ENCODE measurements at places on chromosomes 11 and 22.
A peak's percentile ranks its signal among the peaks of the same experiment; 100 is the strongest.

- peak; percentile 53 for DNase-seq
Observed at GRCh38 chr11:69640995-69641581, at the start of gene CCND1. TSS of gene CCND1 (plus strand) at chr11:69641156. CDS start at chr11:69641314, 158 bp downstream.

DNA sequence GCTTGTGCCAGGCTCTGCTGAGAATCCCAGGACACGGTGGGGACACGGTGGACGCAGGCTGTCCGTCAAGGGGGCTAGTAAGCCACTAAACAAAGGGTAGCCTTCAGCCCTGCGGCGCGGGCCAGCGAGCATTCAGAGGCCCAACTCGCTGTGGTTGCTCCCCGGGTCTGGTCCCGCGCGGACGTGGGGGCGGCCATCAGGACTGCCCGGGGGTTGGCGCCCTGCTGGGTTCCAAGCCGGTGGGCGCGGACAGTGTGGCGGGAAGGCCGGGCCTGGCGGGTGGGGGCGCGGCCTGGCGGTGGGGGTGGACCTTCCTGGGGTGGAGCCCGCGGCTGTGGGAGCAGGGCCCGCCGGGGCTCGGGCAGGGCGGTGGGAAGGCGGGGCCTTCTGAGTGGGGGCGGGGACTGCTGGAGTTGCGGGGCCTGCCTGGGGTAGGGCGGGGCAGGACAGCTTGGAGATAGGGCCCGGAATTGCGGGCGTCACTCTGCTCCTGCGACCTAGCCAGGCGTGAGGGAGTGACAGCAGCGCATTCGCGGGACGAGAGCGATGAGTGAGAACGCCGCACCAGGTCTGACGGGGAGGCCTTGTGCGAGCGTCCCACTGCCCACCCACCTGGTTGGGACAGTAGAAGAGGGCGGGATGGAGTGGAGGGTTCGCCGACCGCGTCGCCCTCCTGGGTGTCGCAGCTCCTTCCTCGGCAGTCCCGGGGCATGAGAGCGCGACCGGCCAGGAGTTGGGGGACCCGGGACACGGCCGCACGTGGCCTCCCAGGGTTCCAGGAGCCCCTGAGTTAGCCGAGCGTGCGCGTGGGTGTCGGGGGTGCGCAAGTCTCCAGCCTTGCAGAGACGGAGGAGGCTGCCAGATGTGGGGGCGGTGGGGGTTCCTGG is at the start of gene SERHL2:
Gene SERHL2, plus strand, starts transcription at position 482 of the 887 bp plus-strand sequence. Its CDS starts 65 bp downstream, at position 547.
- peak; percentile 96 for DNase-seq

GRCh38 chr11:78299000-78299710 is 110.4 kb downstream of the USP35 start:
- no peak for DNase-seq

- DNase-seq, result no peak
Observed at GRCh38 chr11:12154871-12155668, 44.7 kb downstream of the MICAL2 start.

GRCh38 chr11:70470127-70470526 is 71.8 kb downstream of the CTTN start:
- no peak for DNase-seq

GRCh38 chr11:27228906-27229290 is 134.1 kb downstream of the CCDC34 start:
- no peak for DNase-seq
